Mucosa of gallbladder (tissue), 1 donor: ENCODE measurements at places on chromosomes 12 and 14. TPM values are rescaled to one million over a fixed set of nuclear protein-coding genes. Genes with fewer than 3 reads are reported as not detected.
A peak's percentile ranks its signal among the peaks of the same experiment; 100 is the strongest.

The AP4S1 gene
- 7.5 TPM for total RNA-seq

DNA sequence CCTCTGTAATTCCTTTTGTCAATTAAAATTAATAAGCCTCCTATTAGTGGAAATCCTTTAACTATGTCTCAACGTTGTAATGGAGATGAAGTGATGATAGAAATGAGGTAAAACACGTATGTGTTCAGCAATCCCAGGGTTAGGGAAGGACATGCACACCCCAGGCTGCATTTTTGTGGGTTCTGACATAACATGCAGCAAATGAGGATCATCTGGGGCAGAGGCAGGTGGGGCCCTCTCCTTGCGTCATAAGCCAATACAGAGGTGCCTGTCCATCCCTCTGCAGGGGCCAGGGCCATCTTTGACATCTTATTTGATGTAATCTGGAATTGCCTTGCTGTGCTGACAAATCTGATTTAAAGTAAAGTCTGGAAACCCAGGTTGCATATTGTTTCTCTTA, 73.2 kb downstream of the MYRFL start:
- no peak for DNase-seq

The DIO3 gene
- total RNA-seq = 1.8 TPM

- peak; percentile 53 for DNase-seq
Observed at GRCh38 chr12:104669089-104669721, 212.5 kb downstream of the CHST11 start.

- no peak for DNase-seq
Observed at GRCh38 chr12:96054244-96054610, 18.8 kb upstream of the LTA4H start.

The REC8 gene
- 208 TPM for total RNA-seq

- no peak for DNase-seq
Observed at GRCh38 chr12:12719496-12719895, 2.3 kb downstream of the CDKN1B start.

GRCh38 chr12:49626169-49626835, 2.9 kb downstream of the PRPF40B start:
- DNase-seq = no peak

- DNase-seq = peak; percentile 71
Observed at GRCh38 chr12:79547044-79547734, 143.6 kb downstream of the PAWR start.

The RASAL1 gene
- 0.92 TPM for total RNA-seq

DNA sequence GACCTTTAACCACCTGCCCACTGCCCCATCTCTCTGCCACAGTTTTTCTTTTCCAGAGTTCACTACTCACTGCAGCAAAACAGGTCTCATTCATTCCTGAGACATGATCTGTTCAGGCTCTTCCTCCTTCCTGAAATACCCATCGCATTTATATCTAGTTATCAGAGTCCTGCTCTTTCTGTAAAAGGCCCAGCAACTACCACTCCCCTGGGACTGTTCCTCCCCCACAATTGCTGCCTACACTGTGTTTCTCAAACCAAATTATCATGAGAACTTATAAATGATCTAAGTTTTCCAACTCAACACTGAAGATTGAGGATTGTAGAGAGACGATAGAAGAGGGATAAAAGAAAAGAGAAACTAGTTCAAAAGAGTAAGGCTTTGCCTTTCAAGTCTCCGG, 40.8 kb upstream of the EPS8 start:
- DNase-seq = no peak

The SRRM4 gene
- 0.03 TPM for total RNA-seq

DNA sequence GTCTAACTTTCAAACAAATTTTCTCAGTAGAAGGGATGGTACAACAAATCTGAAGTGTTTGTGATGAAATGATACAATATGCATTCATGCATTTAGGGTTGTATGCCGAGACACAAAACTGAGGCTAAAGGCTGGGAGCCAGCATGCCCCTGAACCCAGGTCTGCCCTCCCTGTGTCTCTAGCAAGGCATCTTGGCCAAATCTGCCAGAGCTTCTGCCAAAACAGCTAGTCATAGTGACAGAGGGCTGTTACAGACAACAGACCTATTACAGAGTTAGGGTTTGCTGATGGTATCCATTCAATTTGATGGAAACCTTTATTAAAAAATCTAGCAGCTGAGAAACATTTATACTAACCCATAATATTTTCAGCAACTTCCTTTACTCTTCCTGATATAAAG, 11.3 kb upstream of the CHPT1 start:
- DNase-seq = no peak

The OR4E2 gene
- total RNA-seq = not detected

The TSPAN11 gene
- 6.7 TPM for total RNA-seq

DNA sequence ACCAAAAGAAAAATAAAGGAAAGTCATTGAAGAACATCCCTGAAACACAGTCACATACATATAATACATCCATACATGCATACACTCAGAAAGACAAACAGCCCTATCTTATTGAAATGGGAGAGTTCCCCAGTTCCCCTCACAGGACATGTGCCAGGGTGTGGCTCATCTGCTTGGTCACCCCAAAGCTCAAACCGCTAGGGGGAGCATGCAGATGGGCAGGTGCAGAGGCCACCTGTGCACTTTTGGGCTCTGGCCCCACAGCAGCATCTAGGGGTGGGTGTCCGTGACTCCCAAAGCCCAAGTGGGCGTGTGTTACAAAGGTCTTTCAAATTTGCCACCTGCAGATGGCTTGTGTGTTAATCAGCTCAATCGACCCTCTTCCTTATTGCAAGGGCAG, 75.2 kb downstream of the CMAS start:
- no peak for DNase-seq

GRCh38 chr14:100345711-100346110, 22.6 kb downstream of the SLC25A47 start:
- DNase-seq = no peak

The FAM181A gene
- total RNA-seq = not detected
